CD4-positive, CD25-positive, alpha-beta regulatory T cell (primary cell): ENCODE measurements at places on chromosomes 5 and 9. TPM values are rescaled to one million over a fixed set of nuclear protein-coding genes. Genes with fewer than 3 reads are reported as not detected.
A peak's percentile ranks its signal among the peaks of the same experiment; 100 is the strongest.

Gene DDX4
- total RNA-seq, result not detected

Gene MSH3
- total RNA-seq, result 17.3 TPM

Gene FRMPD1
- total RNA-seq, result not detected

Gene PNPLA7
- total RNA-seq, result 12.4 TPM

Gene FIBCD1
- total RNA-seq, result not detected

Gene WWC1
- total RNA-seq, result 1.2 TPM

Gene FGF1
- total RNA-seq, result not detected

Gene ANKRD31
- total RNA-seq, result 0.52 TPM

Gene SPINK9
- not detected for total RNA-seq

Gene IGFBPL1
- total RNA-seq, result not detected

DNA sequence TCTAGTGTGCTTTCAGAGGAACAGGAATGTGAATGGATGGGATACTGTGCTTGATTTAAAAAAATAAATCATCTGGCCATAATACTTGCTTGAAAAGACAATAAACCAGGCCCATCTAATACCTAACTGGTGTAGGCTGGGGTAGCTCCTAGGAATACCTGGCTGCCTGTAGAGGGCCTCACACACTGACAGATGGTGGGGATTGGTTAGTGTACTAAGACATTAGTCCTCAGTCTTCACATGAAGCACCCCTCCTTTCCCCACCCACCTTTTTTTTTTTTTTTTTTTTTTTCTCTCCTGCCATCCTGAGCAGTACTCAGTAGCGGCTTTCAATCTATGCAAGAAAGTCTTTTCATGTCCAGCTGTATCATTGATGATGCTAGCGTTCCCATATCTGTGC, 130.5 kb downstream of the ADGRV1 start:
- H3K36me3 ChIP-seq, result no peaks in the 10 kb centered on the region
- no peak for DNase-seq
- H3K4me3 ChIP-seq, result no peak overlapping the region
- no peaks in the 10 kb centered on the region for H3K27me3 ChIP-seq

GRCh38 chr9:95494022-95494415, 22.8 kb downstream of the PTCH1 start:
- H3K36me3 ChIP-seq, result no peaks in the 10 kb centered on the region
- H3K27me3 ChIP-seq, result peaks cover 12% of the 10 kb centered on the region
- H3K27ac ChIP-seq, result peak overlapping the region; percentile 77
- DNase-seq, result no peak
- H3K4me1 ChIP-seq, result peaks cover 37% of the 10 kb centered on the region

DNA sequence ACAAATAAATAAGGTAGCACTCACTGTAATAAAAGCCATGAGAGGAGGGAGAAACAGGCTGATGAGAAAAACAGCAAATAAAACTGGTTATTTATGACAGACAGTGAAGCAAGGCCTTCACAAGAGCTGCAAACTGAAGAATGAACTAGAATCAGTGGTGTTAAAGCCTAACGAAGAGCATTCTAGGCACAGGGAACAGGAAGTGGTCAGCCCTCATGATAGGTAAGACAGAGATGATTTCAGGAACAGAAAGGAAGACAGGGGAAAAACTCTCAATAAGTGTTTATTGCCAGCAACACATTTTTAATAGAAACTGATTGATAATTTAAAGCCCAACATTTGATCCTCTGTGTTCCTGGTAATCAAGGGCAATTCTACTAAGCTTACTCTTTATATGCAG, 124.5 kb downstream of the EDIL3 start:
- H3K4me3 ChIP-seq, result no peak overlapping the region
- H3K36me3 ChIP-seq, result no peaks in the 10 kb centered on the region
- no peaks in the 10 kb centered on the region for H3K27me3 ChIP-seq
- no peak for DNase-seq

GRCh38 chr9:114588210-114588609, 641 bp downstream of the ATP6V1G1 start:
- peaks cover 7% of the 10 kb centered on the region for H3K36me3 ChIP-seq
- no peak for DNase-seq
- H3K27me3 ChIP-seq, result no peaks in the 10 kb centered on the region
- H3K4me3 ChIP-seq, result peak overlapping the region; percentile 100
- H3K4me1 ChIP-seq, result peaks cover 61% of the 10 kb centered on the region

GRCh38 chr5:14914623-14915260, 43.2 kb upstream of the ANKH start:
- no peaks in the 10 kb centered on the region for H3K4me1 ChIP-seq
- H3K4me3 ChIP-seq, result no peak overlapping the region
- H3K36me3 ChIP-seq, result no peaks in the 10 kb centered on the region

DNA sequence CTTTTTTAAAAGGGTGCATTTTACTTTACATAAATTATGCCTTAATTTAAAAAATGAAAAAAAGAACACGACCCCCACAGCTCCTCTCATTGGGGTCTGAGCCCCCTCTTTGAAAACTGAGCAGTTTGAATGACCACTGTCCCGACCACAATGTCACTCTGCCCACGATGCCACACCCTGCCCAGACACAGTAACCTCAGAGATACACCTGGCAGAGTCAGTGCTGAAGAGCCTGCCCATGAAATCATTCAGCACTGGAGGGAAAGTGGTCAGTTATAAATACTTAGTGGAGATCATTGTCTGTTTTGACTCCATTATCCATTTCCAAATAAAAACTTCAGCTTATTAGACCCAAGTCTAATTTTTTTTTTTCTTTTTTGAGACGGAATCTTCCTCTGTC, 49.3 kb downstream of the DNAJC21 start:
- H3K27me3 ChIP-seq, result no peaks in the 10 kb centered on the region
- no peak overlapping the region for H3K4me3 ChIP-seq
- H3K4me1 ChIP-seq, result no peaks in the 10 kb centered on the region
- H3K27ac ChIP-seq, result no peak overlapping the region
- DNase-seq, result no peak

DNA sequence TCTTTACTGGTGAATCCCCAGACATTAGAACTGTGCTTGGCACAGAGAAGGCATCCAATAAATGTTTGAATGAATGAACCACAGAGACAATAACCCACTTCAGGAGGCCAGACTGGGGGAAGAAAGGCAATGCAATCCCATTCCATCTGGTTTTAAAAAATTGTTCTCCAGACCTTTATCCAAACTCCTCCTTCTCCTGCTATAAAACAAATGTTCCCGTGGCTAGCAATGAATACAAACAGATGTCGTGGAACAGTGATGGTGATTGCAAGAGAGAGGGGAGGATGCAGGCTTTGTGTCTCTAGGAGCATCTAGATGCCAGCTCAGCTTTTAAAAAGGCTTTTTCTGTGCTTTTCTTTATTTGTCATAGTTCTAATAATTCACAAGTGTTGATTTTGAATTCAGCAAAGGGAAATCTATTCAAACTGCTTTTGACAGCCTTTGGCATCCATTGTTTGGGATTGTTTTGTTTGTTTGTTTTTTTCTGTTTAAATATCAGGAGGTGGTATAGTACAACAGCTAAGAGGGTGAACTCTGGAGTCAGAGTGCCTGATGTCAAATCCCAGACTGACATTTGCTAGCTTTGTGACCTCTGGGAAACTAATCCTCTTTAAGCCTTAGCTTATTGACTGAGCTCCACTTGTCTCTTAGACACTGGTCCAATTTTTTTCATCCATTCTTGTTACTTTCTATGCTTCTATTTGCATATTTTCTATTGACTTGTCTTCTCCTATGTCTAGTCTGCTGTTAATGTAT, 59.1 kb downstream of the TNFSF15 start:
- no peak overlapping the region for H3K4me3 ChIP-seq
- no peaks in the 10 kb centered on the region for H3K4me1 ChIP-seq

DNA sequence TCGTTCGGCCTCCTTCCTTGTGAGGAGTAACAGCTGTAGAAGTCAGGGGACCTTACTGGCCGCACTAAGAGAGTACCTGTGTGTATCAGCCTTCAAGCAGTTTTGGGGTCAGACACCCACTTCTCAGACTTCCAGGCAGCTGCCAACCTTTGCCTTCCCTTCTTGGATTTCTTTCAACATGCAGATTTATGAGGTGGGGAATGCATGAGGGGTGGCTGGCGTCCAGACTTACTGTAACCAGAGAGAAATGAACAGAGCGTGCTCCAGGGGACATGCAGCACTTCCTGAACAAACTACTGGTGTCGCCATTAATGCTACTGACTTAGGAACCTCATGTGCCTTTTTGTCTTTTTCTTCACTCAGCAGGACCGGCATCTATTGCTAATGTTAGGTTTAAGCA, 46.7 kb downstream of the INSYN2B start:
- H3K4me3 ChIP-seq, result no peak overlapping the region
- H3K4me1 ChIP-seq, result peaks cover 16% of the 10 kb centered on the region
- H3K27ac ChIP-seq, result no peak overlapping the region
- no peak for DNase-seq

DNA sequence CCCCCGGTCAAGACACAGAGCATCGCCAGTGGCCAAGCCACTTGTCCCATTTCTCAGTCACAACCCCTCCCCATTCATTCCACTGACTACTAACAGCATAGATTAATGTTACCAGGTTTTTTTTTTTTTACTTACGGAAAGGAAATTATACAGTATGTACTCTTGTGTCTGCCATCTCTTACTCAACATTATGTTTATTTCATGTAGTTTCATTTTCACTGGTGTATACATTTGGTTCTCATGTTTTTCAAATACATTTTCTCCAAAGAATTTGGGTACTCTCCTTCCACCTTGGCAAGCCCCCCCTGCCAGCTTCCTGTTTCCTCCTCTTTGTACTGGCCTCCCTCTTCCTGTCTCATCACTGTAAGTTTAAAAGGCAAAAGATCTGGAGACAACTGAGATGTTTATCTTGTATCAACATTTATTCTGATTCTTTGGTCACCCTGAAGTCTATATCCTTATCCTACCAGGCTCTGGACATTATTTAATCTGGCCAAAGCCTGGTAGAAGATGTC, 207.3 kb downstream of the SAXO1 start:
- H3K27me3 ChIP-seq, result no peaks in the 10 kb centered on the region
- no peaks in the 10 kb centered on the region for H3K36me3 ChIP-seq
- no peaks in the 10 kb centered on the region for H3K4me1 ChIP-seq
- no peak overlapping the region for H3K4me3 ChIP-seq

- H3K27ac ChIP-seq, result no peak overlapping the region
- H3K27me3 ChIP-seq, result no peaks in the 10 kb centered on the region
- no peaks in the 10 kb centered on the region for H3K4me1 ChIP-seq
- DNase-seq, result no peak
- H3K36me3 ChIP-seq, result no peaks in the 10 kb centered on the region
Measured at GRCh38 chr5:3010953-3011763, 259.7 kb upstream of the IRX2 start.

DNA sequence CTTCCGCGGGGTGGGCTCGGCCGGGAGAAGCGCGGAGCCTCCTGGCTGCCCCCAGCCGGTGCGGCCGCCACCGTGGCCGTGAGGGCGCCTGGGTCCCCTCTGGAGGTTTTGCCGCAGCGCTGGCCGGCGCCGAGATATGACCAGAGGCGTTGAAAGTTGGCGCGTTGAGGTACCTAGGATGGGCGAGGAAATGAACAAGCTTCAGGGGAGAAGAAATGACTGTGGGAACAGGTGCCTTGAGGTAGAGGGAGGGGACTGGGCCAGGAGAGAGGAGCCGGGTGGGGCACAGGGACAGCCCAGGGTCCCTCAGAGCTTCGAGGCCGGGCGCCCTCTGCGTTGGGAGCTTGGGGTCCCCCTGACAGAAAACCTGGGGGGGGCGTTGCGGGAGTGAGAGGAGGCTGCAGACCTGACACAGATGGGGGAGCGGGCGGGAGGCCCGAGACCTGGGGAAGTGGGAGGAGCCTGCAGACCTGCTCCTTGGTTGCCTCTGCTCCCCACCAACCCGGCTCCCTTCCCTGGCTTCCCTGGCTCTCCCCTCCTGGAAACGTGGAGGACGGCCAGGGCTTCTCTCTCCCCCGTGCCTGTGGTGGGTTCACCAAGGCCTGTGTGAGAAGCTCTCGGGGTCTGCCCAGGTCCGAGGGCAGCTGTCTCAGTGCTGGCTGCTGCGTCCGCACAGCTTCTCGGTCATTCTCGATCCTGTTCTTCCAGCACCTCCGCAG, 14.2 kb downstream of the RABL6 start:
- H3K36me3 ChIP-seq, result peaks cover 9% of the 10 kb centered on the region
- no peak overlapping the region for H3K27ac ChIP-seq
- no peak overlapping the region for H3K4me3 ChIP-seq
- no peaks in the 10 kb centered on the region for H3K27me3 ChIP-seq
- no peak for DNase-seq
- H3K4me1 ChIP-seq, result no peaks in the 10 kb centered on the region

DNA sequence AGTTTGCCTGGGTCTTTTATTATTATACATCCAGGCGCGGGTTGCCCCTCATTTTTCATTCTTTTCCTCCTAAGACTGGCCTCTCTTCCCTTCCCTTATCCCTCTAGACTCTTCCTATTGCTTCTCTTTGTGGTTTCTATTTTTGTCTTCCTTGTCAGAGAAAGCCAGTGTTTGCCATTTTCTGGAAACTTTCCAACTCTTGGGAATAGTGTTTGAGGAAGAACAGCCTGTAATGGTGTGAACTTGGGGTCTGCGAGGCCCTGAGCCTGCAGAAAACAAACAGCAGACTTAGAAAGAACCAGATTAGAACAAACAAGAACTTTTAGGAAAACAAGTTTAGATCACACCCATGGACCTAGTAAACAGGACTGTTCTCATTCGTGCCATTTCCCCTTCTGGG, 15.5 kb downstream of the PRKACG start:
- H3K27me3 ChIP-seq, result no peaks in the 10 kb centered on the region
- peak overlapping the region; percentile 43 for H3K4me3 ChIP-seq
- DNase-seq, result no peak
- H3K27ac ChIP-seq, result no peak overlapping the region
- peaks cover 12% of the 10 kb centered on the region for H3K4me1 ChIP-seq

DNA sequence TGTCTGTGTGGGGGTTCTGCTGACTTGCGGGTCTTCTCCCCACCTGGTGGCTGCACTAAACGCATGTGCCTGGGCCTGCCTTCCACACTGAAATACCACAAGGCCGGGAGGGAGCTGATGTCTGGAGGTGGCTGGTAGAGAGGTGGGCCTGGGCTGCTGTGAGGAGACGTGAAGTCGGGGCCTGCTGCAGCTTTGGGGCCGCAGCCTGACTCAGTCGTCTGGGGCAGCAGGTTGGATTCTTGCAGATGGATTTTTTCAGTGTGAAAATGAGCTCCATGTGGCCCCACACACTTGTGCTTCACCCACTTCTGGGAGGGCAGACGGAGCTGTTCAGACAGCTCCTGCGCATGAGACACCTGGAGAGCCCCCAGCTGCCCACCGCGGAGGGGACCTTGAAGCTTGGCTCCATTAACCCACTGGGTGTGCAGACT, 29.3 kb downstream of the COL5A1 start:
- H3K4me1 ChIP-seq, result no peaks in the 10 kb centered on the region
- no peak overlapping the region for H3K27ac ChIP-seq
- no peaks in the 10 kb centered on the region for H3K36me3 ChIP-seq
- no peaks in the 10 kb centered on the region for H3K27me3 ChIP-seq
- no peak for DNase-seq

GRCh38 chr5:151026088-151026487, 5.7 kb downstream of the GPX3 start:
- no peak for DNase-seq
- H3K27ac ChIP-seq, result no peak overlapping the region
- H3K36me3 ChIP-seq, result peaks cover 46% of the 10 kb centered on the region
- no peaks in the 10 kb centered on the region for H3K27me3 ChIP-seq
- peaks cover 3% of the 10 kb centered on the region for H3K4me1 ChIP-seq

- H3K4me1 ChIP-seq, result no peaks in the 10 kb centered on the region
- no peaks in the 10 kb centered on the region for H3K36me3 ChIP-seq
- H3K4me3 ChIP-seq, result no peak overlapping the region
- no peak overlapping the region for H3K27ac ChIP-seq
Measured at GRCh38 chr5:63648376-63648775, 313.9 kb downstream of the HTR1A start.
